ENCODE measurements at places on chromosomes 11 and 22.

DNA sequence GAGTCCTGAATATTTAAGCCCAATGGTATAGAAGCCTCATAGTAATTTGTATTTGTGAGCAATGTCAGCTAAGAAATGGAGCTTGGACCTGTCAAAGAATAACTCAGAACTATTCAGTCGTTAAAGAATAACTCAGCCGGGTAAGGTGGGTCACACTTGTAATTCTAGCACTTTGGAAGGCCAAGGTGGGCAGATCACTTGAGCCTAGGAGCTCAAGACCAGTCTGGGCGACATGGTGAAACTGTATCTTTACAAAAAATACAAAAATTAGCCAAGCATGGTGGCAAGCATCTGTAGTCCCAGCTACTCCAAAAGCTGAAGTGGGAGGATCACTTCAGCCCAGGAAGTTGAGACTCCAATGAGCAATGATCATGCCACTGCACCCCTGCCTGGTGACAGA lies 1526.5 kb downstream of the LRRC4C start:
- no peak for DNase-seq

DNA sequence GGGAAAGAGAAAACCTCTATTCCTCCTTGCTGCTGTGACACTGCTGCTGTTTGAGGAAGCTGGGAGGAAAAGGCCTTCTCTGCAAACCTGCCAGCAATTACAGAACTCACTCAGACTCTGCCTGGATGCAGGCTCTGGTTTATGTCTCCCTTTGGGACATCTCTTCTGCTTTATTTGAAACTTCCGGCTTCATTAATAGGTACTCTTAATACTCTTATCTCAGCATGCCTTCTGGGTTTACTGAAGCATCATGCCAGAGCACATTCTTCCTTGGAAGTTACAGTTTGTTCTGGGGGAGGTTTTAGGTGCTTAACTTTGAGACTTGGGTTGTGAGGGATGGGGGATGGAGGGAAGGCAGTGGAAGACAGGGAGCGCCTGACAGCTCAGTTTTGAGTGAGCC lies 79.9 kb downstream of the NAV2 start:
- DNase-seq: peak; percentile 45

GRCh38 chr22:30180616-30181015 lies 65.9 kb downstream of the LIF start:
- no peak for DNase-seq

DNA sequence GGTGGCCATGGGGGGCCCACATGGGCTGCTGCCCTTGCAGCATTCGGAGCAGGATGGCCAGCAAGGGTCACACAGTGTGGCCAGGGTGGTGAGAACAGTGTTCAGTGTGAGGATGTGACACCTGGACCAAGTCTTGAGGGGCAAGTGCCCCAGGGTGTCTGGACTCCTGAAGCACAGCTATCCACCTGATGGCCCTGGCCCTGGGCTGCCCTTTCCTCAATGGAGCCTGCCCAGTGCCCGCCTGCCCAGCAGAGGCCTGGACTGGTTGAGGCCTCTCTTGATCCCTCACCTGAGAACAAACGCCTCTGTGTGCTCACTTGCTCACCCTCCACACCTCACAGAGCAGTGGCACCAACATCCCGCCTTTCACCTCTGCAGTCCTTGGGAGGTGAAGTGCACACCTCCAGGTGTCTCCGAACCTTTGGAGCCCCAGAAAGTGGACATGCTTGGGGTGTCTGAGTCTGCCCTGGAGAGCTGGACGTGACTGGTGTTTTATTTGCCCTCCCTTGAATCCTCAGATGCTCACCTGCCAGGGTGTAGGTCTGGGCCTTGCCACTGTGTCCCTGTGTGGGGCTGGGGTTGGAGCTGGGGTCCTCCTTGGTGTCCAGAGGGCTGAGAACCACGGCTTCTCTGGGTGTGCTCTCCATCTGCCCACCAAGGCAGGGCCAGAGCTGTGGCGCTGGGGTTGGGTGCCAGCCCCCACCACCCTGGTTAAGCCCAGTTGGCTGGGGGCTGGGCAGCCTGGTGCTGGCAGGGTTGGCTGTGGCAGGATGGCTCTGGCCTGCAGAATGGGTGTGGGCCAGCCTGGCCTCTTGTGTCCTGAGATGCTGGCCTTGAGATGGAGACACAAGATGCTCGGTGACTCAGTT lies 3.8 kb upstream of the MUC2 start:
- DNase-seq: no peak

- DNase-seq: peak; percentile 37
Measured at GRCh38 chr11:62487738-62488551, 58.7 kb downstream of the AHNAK start.

DNA sequence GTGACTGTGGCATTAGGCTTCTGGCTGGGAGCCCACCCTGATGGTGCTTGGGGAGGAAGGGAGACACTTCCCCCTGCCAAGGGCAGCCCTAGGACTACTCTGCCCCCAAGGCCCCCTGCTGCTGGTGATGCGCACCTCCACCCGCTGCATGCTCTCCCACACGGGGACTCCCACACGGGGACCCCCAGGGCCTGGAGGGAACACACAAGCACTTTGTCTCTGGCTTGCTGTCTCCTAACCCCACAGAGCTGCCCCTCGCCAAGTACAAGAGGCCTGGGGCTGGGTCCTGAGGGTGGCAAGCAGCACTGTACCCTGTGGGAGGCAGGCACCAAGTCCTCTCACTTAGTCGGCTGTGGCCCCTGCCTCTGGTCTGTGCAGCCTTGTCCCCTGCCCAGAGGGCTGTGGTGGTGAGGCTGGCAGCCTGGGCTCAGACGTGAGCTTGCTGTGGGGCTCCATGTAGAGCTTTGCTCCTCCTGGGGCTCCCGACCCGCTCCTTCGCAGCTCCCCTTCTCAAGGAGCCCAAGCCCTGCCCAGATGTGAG lies 7.9 kb downstream of the LRRC75B start:
- DNase-seq: no peak

- DNase-seq: no peak
Measured at GRCh38 chr22:30078320-30079311, 1.6 kb upstream of the HORMAD2 start.

DNA sequence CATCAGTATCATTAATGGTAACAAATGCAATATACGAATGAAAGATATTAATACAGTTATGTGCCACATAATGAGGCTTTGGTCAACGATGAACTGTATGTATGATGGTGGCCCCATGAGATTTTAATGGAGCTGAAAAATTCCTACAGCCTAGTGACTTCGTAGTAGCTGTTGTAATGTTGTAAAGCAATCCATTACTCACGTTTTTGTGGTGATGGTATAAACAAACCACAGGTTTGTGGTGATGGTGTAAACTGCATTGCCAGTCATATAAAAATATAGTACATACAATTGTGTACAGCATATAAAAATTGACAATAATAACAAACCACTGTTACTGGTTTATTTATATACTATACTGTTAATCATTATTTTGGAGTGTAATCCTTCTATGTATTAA lies 27.4 kb upstream of the GRIA4 start:
- peak; percentile 35 for DNase-seq

GRCh38 chr11:3827434-3828186 lies 13.1 kb downstream of the RHOG start:
- DNase-seq: no peak

- DNase-seq: no peak
Measured at GRCh38 chr22:43539572-43540528, 128.0 kb downstream of the MPPED1 start.

DNA sequence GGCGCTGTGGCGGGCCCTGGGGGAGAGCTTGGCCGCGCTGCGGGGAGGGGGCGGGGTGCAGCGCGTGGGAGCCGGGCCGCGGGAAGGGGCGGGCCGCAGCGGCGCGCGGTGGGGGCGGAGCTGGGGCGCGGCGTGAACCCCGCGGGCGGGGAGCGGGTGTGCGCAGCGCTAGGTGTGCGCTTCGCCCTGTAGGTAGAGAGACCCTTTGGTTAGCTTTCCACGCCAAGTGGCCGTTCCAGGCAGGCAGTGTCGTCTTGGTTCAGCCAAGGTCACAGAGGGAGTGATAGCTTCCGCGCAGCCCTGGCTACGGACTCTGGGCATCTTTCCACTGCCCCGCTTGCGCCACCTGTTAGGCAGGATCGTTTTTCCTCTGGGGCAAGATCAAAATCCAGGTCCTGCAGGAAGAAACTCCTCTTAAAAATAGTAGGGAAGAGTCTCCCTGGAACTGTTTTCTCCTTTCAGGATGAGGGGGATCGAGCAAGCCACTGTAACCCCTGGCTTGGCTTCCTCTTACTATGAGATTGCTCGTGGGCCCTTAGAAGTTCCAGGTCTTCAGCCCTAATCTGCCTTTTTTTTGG lies 434 bp downstream of the BANF1 start:
- peak; percentile 50 for DNase-seq

- DNase-seq: no peak
Measured at GRCh38 chr22:47011131-47011858, 248.8 kb downstream of the TBC1D22A start.

Data from mesenchymal stem cell (in vitro differentiated cells and primary cell).